ENCODE measurements at places on chromosomes 13 and 19.
A peak's percentile ranks its signal among the peaks of the same experiment; 100 is the strongest.

GRCh38 chr19:56110515-56111448 lies 10.3 kb downstream of the ZNF787 start:
- no peak for DNase-seq

DNA sequence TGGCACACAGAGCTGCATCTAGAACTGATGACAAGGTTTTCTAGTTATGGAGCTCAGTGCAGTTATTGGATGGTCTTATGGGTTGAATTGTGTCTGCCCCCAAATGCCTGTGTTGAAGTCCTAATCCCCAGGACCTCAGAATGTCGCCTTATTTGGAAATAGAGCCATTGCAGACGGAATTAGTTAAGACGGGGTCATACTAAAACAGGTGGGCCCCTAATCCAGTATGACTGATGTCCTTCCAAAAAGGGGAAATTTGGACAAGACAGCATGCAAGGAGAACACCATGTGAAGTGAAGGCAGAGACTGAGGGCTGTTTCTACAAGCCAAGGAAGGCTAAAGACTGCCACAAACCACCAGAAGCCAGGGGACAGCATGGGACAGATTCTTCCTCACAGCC lies 148.7 kb downstream of the KCTD12 start:
- DNase-seq, result no peak

GRCh38 chr19:40687525-40688016 lies 2.9 kb downstream of the NUMBL start:
- peak; percentile 91 for DNase-seq

- DNase-seq, result no peak
Observed at GRCh38 chr13:112772539-112772909, 82.7 kb downstream of the ATP11A start.

DNA sequence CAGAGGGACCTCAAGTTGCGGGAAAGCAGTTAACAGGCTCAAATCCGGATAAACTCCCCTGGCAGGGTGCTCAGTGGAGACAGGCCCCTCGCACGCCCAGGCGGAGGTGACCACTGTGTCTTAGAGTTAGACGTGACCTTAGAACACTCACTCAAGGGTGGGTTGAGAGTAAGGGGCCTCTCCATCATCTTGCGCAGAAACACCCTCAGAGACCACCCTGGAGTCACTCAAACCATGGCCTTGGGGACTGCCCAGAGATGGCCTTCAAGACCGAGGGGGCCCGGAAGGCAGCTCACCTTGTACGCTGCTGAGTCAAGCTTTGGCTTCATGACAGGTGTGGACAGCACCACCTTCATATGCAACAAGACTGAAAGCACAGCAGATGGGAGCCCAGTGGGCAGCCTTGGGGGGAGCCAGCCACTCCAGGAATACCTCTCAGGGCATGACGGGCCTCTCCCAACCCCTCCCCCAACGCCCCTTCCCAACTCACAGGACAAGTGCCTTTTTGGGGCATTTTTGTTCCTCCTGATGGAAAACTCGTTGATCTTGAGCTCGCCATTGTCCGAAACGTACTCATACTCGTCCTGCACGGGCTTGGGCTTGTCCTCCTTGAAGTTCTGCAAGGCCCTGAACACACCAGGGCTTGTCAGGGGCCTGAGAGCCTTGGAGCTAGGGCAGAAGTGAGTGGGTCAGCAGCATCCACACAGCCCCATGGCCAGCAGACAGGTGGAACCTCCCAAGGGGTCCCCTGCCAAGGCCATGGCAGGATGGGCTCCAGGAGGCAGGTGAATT lies 229.2 kb downstream of the TUBA3C start:
- DNase-seq, result no peak

DNA sequence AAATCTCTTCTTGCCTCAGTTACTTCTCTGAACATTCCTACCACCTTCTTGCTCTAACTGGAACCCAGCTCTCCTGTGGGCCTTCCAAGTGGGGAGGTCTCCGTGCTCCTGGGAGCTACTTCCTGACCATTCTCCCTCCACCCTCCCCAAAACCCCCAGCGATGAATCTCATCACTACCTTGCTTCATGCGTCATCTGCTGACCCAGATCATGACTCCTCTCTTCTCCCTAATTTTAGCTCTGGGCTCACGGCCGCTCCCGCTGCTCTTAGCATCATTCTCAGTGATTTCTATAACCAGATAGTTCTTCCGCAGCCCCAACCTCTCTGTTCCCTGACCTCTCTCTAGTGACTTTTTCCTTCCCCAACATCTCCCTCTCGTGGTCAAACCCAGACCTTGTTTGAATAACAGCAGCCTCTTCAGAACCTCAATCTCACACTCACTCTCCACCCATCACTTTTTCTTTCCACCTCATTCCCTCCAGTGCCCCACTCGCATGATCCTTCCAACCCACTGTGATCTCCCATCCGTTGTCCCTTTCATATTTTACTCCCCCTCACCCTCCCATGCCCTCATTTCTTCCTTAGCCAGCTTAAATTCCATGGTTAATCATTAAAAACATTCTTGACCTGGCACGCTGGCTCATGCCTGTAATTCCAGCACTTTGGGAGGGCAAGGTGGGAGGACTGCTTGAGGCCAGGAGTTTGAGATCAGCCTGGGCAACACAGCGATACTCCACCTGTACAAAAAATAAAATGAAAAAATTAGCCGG lies 21.8 kb downstream of the MRPS12 start:
- DNase-seq, result no peak

DNA sequence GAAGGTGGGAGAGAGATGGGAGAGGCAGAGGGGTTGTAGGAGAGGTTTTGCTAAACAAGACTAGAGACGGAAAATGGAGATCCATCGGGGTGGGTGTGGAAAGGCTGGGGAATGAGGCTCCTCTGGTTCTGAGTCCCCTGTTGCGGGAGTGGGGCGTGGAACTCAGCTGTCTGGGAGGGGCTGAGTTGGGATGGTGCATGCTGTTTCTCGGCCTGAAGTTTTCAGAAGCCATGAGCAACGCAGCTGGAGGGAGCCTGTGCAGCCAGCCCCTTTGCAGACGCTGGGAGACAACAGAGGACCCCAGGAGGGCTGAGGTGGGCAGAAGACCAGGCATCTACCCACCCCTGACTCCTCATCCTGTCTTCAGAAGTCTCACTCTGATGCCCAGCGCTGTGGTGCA lies 7.4 kb upstream of the GIPR start:
- DNase-seq, result no peak

GRCh38 chr13:51958217-51958547 lies 53.1 kb downstream of the ATP7B start:
- DNase-seq, result no peak

DNA sequence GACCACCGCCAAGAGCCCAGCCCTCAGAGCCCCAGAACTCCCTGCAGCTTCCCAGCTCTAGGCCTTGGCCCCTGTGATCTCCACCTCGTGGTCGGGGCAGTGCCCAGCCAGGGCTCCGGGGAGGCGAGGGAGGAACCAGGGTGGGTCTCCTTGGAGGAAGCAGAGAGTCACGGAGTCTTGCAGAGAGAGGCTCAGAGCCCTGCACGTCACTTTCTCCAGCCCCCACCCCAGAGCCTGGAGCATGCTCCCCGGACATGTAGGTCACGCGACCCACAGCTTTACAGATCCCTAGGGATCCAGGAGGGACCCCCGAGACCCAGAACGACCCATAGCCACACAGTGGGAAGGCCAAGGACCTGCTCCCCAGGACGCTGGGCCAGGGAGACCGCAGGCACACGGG lies 11.9 kb downstream of the GADD45B start:
- no peak for DNase-seq
